Activated CD4-positive, CD25-positive, alpha-beta regulatory T cell (primary cell): ENCODE measurements at places on chromosomes 7 and 10.

GRCh38 chr10:118967160-118967559 lies 62.4 kb upstream of the NANOS1 start:
- no peak for DNase-seq

DNA sequence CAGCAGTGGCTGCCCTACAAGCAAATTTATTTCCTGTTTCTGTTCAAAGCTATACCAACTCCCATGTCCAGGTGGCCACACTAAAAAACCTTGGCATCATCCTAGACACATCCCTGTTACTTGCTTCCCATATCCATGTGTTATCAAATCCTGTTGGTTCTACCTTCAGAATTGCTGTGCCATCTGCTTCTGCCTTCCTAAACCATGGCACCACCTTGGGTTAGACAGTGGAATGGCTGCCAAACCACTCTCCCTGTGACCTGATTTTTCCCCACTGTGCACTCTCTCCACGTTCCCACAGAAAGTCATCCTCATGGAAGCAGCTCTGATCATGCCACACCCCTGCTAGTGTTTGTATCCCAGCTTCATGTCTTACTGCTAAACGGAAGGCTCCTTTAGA lies 697.6 kb upstream of the GALNT17 start:
- no peak for DNase-seq

DNA sequence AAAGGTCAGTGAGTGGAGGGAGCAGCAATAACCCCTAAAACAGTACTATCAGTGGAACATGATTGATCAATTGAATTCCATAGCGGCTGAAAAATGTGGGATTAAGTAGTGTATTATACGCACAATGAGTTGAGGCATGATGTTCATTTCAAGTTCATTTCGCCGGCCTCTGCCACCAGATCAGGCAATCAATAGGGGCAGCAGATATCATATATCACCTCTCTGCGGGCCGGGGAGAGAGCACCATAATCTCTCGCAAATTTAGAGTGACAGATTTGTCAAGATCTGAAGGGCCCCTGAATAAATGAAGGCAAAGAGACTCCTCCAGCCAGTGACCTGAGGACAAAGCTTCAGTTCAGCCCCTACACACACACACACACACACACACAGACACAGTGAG lies 58.5 kb downstream of the PAX2 start:
- no peak for DNase-seq

DNA sequence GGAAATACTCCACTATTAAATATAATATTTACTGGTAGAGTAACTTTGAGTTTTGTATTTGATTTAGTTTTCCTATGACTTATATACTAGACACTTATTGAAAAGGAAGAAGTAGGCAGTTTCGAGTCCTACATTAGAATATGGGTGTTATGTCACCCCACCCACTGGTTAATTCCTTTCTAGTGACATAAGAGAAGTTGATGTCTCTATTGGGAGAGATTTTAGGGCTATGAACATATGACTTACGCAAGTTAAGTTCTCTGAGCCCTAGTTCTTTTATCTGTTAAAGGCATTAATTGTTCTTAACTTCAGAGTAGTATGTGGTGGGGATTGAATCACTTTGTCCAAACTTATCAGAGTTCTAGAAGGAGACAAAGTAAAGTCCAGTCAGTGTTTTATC lies 30.5 kb downstream of the CPED1 start:
- DNase-seq: no peak

- no peak for DNase-seq
Observed at GRCh38 chr10:83965473-83965872, 173.8 kb upstream of the GHITM start.

- DNase-seq: peak; percentile 30
Observed at GRCh38 chr7:66204822-66205740, at the start of gene TPST1. Gene TPST1 (plus strand): TSS chr7:66205334. CDS start chr7:66240426, 35,092 bp downstream.

GRCh38 chr10:82982110-82982608 lies 1107.2 kb downstream of the NRG3 start:
- no peak for DNase-seq

- DNase-seq: no peak
Observed at GRCh38 chr7:104679085-104679484, 334.9 kb upstream of the KMT2E start.

GRCh38 chr7:117146059-117146458 lies 176.8 kb downstream of the WNT2 start:
- no peak for DNase-seq

DNA sequence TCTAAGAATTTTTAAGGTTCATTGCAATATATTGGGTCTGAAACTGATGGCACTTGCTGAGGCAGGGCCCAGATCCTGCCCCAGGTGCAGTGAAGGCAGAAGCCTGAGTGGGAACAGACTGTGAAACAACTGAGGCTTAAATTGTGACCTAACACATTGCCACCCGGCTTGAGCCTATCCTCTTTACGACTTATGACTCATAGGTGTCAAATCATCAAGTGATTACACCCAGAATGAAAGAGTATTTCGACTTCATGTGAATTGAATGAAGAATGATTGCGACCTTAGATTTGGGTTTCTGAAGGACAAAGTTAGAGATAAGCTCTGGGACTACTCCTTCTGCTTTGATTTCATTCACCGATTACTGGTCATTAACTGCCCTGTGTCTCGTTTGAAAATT lies 200.9 kb downstream of the CREB5 start:
- DNase-seq: no peak

DNA sequence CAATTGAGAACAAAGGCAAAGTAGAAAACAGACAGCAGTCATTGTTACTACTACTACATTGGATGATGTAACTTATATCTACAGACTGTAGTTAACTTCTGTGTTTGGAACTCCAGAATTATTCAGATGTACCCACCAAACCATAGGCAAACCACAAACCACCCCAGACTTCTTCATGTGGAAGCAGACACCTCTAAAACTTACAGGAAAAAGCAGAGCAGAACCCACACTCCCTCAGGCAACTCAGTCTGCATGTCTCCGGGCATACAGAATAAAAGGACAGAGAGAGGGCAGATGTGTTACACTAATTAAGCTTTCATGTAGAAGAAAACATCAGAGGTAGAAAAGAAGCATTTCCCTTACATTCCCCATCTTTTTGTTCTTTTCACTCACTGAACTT lies 9.0 kb downstream of the LSM5 start:
- DNase-seq: no peak

DNA sequence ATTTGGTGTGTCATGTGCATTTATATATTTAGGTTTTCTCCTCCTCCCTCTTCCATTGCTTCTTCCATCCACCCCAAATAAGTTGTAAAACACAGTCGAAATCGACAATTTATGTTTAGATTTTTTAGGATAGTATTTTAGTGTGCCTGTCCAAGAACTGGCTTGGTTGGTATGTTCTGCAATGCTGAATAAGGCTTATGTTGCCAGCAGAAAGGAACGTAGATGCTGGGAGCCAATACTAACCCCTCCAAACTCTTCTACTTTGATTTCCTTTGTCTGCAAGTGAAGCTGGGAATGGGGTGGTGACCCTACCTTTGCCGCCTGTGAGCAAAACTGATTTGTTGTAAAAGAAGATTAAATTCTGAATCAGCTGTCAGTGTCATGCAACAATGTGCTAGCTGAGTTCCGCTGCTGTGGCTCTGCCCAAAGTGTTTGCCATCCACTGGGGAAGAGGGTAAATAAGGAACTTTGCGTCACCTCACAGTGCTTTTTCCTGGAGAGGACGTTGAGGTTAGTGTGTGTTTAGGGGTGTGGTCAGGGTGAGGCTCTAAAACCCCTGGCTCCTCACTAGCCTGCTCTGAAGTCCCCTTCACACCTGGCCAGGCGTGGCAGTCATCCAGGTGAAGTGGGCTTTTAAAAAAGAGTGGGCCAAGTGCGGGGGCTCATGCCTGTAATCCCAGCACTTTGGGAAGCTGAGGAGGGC lies 44.4 kb downstream of the TACC2 start:
- no peak for DNase-seq

- no peak for DNase-seq
Observed at GRCh38 chr10:77318739-77319138, 318.9 kb downstream of the KCNMA1 start.

- no peak for DNase-seq
Observed at GRCh38 chr10:45399113-45399512, 25.1 kb downstream of the ALOX5 start.

- no peak for DNase-seq
Observed at GRCh38 chr10:89942217-89942616, 240.8 kb downstream of the KIF20B start.

DNA sequence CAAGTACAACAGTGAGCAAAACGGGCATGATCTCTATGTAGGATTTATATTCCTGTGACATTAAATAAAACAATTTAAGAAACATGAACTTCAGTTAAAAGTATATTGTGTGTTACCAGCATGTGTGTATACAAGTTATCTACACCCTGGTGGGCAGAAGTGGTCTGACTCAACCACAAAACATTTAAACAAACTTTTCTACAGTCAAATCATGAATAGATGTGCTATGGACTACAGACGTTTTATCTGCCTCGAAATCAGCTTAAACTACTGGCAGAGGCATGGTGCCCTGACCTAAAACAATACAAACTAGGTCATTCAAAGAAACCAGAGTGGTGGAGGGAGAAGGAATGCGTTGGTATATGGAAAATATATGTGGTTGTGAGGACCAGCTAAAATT lies 3.6 kb downstream of the ARL3 start:
- DNase-seq: no peak

DNA sequence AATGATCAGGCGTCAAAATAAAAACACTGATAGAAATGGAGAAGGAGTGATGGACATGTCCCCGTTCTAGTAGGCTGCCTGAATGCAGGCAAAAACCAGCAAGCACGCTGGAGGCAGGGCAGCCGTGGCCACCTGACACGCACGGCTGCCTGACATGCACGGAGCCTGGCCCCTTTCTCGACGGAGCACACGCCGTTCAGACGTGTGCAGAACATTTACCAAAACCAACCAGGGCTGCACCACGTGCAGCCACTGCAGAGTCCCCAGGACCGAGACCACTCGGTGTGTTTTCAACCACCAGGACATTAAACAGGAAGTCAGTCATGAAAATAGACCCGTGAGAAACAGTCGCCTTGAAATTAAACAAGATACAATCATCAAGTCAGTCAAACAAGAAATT lies 61.9 kb upstream of the NKX6-2 start:
- DNase-seq: no peak

DNA sequence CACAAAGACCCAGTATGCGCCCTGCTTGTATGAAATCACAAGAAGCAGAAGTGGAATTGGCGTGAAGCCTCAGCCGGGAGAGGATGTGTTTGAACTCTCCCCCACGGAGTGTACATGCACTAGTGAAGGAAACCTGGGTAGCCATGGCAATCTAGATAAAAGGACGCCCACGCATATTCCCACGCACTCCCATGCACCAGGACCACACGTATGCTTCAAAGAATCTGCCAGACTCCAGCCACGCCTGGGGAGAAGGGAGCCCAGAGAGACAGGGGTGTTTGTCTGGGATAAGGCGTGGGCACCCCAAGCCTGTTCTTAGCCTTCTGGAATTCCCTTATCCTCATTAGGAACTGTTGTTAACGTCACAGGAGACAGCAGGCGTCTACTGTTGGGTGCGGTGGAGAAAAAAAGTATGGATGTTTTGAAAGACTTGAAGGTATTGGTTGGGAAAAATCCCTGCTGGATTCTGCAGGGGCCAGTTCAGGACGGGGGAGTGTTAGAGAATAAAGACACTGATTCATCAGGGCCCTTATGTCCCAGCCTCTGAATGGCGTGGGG lies 28.9 kb upstream of the ECHDC3 start:
- DNase-seq: no peak

GRCh38 chr10:60898321-60898720 lies 45.7 kb downstream of the RHOBTB1 start:
- DNase-seq: no peak

DNA sequence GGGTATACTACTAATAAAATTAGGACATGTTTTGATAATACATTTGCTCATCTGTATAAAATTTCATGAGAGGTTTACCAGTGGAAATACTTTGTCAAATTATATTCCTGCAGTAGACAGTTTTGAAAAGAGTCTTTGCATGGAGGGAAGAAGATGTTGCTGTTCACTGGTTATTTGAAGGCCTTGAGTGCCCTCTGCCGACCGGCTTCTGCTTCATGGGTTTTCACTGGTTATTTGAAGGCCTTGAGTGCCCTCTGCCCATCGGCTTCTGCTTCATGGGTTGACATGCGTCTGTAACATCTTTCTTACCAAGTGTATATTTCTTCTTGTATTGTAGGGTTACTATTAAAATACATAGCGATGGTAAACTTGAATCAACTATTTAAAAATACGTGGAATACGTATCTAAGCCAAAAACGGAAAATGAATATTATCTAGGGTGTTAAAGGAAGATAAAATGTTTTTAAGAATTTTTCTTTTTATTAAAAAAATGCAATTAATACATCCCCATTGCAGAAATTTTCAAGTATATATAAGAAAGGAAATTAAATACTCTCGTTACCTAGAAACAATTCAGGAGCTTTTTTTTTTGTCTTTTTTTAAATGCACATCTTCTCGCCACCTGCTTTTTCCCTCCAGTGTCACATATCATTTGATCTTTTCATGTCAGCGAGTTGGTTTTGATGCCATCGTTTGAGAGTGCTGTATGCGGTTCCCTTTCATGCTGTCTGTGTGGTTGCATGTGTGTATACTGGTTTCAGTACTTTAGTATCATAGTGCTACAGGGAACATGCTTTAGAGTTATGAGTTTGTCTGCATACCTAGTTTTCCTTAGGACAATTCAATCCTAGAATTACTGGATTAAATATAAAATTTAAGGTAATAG lies 73.4 kb downstream of the SHH start:
- peak; percentile 18 for DNase-seq

DNA sequence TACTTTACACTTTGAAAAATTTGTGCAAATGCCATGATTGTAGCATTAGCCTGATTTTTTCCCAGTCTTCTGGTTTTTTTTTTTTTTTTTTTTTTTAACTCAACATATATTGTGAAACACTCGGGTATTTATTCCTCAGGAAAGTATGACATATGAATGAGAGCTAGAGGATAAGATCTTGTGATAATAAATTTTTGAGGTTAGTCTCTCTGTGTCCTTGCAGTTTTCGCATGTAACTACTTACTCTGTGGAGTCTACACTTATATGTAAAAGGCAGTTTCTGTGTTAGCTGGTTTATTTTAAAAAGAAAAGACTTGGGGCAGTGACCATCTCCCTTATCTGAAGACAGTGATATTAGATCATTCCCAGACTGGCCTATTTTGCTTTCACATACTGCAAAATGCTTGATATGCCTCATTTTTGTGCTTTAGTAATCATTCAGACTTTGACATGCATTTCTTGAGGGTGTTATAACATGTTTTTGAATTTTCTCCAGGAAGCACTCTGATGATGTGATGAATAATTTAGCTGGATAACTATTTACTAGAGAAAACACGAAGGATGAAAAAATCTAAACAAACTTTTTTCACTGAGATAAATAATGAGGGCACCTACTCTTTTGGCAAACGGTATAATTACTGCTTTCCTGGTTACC lies 371.0 kb downstream of the NRG3 start:
- no peak for DNase-seq
